ENCODE measurements at places on chromosomes 13 and 19.
A peak's percentile ranks its signal among the peaks of the same experiment; 100 is the strongest.

GRCh38 chr19:33411621-33412180 lies 38.2 kb downstream of the CEBPG start:
- DNase-seq, result no peak

- DNase-seq, result no peak
Observed at GRCh38 chr13:30388406-30389283, 33.6 kb upstream of the UBE2L5 start.

GRCh38 chr13:113448885-113449692 lies 4.2 kb downstream of the ADPRHL1 start:
- peak; percentile 82 for DNase-seq

GRCh38 chr19:19026299-19026971 lies 6.9 kb downstream of the SUGP2 start:
- DNase-seq, result no peak

DNA sequence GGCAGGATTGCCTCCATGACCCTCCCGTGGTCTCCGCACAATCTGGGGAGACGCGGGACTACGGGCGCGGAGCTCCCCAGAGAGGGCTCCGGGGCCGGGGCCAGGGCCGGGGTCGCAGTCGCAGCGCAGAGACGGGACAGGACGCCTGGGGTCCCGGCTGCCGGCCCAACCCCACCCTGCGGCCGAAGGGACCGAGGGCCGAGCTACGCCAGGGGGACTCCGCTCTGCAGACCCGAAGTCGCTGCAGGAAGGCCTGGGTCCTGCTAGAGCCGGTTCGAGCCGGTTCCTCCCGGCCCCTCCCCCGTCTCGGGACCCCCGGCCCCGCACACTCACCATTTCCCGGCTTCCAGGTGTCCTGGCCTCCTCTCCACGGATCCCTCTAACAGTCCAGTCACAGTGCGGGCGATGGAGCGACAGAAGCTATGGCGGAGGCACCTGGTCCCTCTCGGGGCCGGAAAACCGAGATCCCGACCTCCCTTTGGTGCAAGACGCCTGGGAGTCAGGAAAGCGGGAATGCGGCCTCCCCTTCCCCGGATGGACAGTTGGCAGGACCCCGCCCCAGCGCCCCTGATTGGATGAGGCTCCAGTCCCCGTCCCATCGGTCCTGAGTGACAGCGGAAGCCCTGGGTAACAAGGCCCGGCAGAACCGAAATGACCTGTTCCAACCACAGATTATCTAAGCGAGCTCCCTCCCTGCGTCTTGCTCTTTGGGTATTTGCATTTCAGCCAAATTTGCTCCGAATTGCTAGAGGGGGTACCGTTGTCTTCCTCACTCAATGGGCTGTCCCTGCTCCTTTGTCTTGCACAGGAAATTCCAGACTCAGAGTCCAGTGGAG lies at the start of gene ZNF625:
TSS of gene ZNF625 (minus strand) at position 512 of the 836 bp plus-strand sequence. CDS start at position 336, 176 bp downstream.
- DNase-seq, result peak; percentile 18

- no peak for DNase-seq
Observed at GRCh38 chr19:35739275-35740107, 2.8 kb downstream of the IGFLR1 start.

DNA sequence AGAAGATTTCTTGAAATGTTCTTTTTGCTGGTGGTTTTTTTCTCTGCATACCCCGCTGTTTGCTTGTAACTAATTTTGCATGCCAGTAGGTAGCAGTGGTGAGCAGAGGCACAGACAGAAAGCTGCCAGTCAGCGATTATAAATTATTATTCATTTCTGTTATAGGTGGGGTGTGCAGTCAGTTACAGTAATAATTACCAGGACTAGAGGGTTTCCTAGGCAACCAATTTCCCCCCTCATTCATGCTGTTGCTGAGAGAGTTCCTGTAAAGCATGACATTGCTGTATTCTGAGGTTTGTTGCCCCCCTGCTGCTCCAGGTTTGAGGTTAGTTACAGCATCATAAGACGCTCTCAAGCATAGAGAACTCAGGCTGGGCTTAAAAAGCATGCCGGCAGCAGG lies 104.5 kb downstream of the URI1 start:
- DNase-seq, result no peak

DNA sequence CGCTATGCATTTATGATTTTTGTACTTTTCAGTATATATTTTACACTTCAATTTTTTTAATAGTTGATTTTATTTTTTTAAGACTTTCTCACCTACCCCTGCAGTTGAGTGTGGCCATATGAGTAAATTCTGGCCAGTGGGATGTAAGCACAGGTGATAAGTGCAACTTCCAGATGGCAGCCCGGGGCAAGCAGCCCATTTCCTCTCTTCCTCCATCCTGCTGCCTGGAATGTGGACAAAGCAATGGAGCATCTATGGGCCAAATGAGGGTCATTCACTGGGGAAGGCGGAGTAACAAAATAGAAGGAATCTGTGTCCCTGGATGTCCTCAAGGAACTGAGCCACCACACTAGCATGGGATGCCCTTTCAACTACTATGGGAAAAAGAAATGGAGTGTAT lies 12.3 kb downstream of the RFXAP start:
- DNase-seq, result no peak

DNA sequence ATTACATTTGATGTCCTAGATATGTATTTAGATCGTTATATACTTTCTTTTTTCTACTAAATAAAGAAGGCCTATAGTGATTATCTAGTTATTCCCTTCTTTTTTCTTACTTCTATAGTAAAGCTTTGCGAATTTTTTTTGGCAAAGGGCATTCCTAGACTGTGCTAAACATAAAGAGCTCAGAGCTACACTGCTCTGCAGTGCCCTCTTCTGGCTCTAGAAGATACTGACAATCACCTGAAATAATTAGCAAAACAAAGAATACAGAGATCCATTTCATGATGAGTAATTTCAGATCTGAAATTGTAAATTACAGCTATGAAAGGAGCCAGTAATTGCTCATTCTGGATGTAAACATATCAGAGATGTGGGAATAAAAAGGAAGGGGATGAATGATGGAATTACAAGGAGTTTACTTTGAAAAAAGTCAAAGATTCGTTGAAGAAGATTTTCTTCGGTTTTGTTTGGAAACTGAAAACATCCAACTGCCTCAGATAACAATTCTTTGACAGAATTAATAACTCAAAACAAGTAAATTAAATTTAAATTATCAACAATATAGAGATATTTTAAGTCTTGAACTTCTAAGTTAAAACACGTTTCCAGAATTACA lies 288.5 kb downstream of the NALCN start:
- DNase-seq, result no peak

DNA sequence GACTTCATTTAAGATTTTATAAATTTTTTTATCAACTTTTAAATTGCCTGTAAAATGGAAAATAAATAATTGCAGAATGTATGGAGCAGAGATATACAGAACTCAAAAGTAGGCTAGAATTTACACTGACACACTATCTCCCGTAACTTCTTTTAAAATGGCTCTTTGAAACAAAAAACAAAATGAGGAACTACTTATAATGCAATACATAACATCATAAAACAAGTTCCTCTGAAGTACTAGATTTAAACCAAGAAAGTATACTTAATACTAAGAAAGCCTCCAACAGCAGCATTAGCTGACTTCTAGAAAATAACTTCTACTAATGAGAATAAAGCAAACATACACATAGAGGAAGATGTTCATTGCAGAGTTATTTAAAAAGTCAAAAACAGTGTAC lies 17.0 kb downstream of the RBM26 start:
- DNase-seq, result no peak

- no peak for DNase-seq
Observed at GRCh38 chr13:29763436-29764180, 86.8 kb downstream of the UBL3 start.

GRCh38 chr19:7191946-7192691 lies 102.1 kb downstream of the INSR start:
- DNase-seq, result peak; percentile 28

DNA sequence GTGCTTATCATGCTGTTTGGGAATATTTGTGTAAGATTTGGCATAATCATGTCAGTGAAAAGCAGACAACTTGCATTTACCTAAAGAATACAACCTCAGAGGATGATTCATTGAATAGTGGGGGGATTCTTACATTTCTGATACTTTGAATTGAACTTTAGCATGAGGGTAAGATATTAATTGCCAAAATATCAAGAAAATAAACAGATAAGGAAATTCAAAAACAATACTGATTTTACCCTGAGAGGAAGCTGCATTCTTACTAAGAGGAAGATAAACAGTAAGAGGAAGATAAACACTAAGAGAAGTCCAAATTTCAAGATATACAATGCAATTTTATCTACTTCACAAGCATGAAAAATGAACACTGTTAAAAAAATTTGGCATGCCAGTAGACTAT lies 2564.3 kb upstream of the PCDH20 start:
- no peak for DNase-seq

- peak; percentile 6 for DNase-seq
Observed at GRCh38 chr19:3506384-3507340, 551 bp downstream of the FZR1 start.

DNA sequence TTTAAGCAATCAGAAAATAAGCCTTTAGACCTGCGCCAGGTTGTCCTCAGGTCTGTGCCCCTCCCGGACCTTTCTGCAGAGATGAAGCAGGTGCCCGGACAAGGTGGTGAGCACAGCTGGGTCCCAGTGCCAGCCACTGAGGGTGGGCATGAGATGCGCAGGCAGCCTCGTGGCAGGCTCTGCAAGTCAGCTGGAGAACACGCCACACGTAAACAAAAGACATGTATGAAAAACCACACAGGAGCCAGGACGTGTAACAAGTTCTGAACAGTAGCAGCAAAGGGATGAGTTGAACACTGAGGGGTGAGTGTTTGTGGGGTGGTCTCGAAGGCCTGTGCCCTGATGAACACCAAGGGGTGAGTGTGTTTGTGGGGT lies 68.8 kb upstream of the MCF2L start:
- no peak for DNase-seq

DNA sequence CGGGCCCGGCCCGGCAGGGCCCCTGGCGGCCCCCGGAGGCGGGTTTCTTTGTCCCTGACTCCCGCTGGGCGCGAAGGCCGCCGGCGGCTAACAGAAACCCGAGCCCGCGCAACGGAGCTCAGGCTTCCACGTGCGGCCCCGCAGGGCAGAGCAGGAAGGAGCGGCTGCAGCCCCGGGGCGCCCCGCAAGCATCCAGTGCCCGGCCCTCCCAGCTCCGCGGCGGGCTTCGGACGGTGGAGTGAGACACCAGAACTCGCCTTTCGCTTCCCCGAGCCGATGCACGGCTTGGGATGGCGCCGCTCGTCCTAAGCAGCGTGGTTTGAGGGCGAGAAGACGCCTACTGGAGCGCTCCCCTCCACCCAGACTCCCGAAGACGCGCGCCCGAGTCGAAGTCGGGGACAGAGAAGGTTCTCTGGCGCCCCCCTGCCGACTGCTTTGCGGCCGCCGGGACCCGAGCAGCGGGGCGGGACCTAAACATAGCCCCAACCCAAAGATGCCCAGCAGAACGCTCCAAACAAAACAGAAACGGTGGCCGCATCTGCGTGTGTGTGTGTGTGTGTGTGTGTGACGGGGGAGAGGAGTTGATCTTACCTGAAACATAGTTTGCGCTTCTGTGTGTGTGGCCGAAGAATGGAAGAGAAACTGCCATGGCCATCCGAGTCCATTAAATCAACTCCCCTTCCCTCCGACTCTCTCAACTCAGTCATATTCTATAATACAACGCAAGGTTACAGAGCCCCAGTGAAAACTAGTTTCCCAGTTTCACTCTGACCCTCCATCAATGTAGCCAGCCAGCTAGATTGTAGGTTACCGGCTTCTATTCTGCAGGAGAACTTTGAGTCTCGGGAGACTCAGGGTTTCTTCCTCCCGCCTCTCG lies 629 bp upstream of the FGF9 start:
- peak; percentile 49 for DNase-seq

GRCh38 chr19:3120611-3121276 lies 15.1 kb upstream of the GNA15 start:
- no peak for DNase-seq

DNA sequence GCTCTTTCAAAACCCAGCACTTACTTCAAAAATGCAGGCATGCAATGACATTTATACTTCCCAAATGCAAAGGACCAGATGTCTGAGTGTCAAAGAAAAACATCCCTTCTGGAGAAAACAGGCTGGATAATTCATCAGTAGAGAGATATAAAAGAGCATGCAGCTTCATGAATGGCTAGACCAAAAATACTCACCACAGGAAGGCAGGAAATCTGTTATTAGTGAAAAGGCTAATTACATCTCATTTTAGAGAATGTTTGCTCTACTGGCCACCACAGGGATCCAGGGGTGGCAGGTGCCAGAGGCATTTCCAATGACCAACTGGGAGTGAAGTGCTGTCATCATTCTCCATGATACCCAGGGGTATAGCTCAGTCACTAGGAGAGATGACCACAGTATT lies 106.5 kb downstream of the LHFPL6 start:
- no peak for DNase-seq

DNA sequence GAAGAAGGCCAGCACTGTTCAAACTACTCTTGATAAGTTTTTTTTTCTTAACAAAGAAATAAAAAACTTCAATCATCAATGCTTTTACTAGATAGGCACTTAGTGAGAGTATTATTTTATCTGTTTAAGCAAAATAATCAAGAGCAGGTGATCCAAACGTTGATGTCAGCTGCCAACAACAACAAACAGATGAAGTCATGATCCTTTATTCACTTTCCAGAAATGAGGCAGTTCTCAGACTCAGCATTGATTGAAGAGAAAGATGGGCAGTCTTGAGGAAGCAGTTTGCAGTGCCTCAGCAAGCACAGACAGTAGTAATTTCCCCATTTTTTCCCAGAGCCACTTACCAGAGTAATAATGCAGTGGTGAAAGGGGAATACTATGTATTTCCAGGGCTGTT lies 38.4 kb upstream of the CSNK1A1L start:
- DNase-seq, result no peak

DNA sequence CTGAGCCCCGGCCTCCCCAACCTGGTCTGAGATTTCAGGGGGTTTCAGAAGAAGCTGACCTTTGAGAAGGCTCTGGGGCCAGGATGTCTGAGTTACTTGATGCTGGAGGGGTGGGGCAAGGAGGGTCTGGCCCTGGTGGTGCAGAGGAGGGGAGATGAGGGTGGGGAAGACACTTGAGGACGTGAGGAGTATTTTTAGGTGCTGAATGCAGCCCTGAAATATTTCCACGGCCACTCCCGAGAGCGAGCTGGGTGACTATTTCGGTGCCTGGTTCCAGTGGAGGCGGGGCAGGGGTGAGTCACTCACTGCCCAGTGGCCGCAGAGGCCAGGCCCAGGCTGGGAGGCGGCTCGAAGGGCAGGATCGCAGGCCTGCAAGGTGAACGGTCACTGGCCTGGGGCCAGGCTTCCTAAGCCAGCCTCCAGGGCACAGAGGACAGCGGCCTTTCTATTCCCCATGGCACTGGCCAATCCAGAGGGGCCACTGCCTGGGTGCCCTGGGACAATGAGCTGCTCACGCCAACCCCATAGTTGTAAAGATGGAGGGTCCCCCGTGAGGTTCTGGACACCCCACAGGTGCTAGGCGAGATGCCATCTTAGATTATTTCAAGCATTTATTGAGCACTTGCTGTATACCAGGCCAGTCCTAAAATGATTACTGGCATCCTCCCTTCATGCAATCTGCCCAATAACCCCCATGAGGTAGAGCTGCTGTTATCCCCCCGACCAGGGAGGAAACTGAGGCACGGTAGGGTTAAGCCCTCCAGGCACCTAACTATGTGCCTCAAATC lies 19.7 kb upstream of the JUND start:
- DNase-seq, result no peak

GRCh38 chr19:588093-588740 lies 1.5 kb upstream of the HCN2 start:
- DNase-seq, result peak; percentile 61

GRCh38 chr13:112079696-112080095 lies 12.7 kb downstream of the SOX1 start:
- DNase-seq, result no peak

- no peak for DNase-seq
Observed at GRCh38 chr13:52851137-52851962, 2.9 kb upstream of the PCDH8 start.
